ENCODE measurements at places on chromosomes 5 and 9. TPM values are rescaled to one million over a fixed set of nuclear protein-coding genes. Genes with fewer than 3 reads are reported as not detected.

DNA sequence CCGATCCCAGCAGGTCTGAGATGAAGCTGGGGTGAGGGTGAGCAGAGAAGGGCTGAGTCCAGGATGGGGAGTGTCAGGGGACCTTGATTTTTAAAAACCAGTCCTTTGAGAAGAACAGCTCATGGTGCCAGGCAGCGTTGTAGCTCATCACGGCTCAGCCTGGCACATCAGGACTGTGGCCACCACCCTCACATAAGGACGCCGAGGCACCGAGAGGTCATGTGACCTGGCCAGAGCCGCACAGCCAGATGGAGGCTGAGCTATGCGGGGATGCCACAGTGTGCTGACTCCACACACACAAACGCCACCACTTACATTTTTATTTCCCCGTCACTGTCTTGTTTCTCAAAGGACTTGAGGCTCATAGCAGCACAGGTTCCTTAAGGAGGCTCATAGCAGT lies 32.9 kb upstream of the CEP72 start:
- no peak for DNase-seq

DNA sequence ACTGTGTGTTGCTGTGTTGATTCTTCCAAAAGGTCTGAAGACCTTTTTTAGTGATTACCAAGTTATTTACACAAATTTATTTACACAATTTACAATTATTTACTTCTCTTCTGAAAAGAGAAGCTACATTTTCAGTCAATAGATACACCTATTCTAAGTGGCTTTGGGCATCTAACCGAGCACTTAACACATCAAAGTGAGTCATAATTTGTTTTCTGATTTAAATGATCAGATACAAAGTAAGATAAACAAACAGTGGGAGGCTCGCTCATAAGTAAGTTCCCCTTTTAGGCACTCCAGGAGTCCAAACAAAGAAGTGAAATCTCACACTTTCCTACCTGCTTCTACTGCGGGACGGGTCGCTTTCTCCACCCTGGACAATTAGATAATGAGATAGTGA lies 90.2 kb downstream of the APBA1 start:
- no peak for DNase-seq

TEX48 gene
- not detected for total RNA-seq

TXNDC8 gene
- total RNA-seq: not detected

Measured in H1 (cell line).